ENCODE measurements at places on chromosomes 11 and 22. TPM values are rescaled to one million over a fixed set of nuclear protein-coding genes. Genes with fewer than 3 reads are reported as not detected.

DNA sequence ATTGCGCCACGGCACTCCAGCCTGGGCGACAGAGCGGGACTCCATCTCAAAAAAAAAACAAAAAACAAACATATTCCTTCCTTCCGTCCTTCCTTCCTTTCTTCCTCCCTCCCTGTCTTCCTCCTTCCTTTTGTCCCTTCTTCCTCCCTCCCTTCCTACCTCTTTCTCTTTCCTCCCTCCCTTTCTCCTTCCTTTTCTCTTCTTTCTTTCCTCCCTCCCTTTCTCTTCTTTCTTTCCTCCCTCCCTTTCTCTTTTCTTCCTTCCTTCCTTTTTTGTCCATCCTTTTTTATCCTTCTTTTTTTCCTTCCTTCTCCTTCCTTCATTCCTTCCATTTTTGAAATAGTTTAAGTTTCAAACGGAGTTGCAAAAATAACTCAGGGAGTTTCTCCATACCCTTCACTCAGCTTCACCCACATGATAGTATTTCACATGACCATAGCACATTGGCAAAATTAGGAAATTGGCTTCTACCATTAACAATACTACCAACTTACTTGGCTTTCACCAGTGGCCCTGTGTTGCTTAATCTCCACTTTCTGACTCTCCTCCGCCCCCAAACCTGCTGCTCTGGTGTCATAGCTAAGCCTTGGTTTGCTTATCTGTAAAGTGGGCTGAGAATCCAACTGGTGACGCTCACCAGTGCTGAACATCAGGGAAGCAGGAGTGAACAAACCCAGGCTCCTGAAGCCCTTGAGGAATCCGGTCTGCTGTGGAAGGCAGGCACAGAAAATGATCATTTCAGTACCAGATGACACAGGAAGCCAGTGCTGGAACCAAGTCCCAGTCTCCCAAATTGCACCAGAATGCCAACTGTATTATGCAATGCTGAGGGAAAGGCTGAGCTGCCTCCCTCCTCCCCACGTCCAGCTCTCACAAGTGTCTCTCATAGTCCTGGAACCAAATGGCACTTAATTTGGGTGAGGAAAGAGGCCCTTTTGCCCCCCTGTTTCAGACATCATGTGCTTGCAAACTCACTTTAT, 17.2 kb upstream of the CRYBB3 start:
- no peak for DNase-seq

- DNase-seq, result no peak
Measured at GRCh38 chr11:66218036-66218435, 50.4 kb upstream of the RAB1B start.

Gene RPLP2
- total RNA-seq, result 278 TPM

Gene MAJIN
- not detected for total RNA-seq

DNA sequence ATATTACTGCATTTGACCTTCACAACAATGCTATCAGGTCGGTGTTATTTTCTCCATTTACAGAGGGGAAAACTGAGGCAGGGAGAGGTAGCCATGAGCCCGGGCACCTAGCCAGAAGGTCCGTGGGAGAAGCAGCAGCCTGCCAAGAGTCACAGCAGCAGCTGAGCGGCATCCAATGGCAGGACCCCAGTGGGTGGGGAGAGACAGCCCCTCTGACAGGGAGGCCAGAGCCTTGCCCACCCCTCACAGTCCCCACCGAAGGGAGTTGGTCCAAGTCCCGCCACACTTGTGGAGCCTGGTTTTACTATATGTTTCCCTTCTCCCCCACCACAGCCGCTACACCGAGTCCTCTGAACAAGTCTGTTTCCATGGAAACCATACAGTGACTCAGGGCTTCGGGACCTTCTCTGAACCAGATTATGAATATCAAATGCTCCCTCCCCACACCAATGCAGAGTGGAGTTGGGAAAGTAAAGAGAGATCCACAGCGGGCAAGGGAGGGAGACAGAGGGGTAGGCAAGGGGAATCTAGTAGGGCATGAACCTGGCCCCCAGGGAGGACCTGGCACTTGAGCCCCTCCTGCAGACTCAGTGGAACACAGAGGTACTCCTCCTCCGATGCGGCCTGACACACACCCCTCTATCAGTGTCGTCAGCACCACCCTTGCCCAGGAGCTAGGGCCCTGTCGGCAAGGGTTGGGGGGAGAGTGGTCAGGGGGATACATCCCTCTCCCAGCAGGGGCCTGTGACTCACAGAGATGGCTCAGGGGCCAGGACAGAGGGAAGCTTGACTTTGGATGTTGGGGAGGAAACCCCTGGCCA, 2.5 kb downstream of the CHST1 start:
- peak; percentile 79 for DNase-seq

Gene SSTR3
- total RNA-seq, result not detected

Gene PAX6
- total RNA-seq, result not detected

- DNase-seq, result peak; percentile 93
Measured at GRCh38 chr11:88420165-88420791, 82.7 kb upstream of the CTSC start.

Gene ARHGAP20
- 4.2 TPM for total RNA-seq

DNA sequence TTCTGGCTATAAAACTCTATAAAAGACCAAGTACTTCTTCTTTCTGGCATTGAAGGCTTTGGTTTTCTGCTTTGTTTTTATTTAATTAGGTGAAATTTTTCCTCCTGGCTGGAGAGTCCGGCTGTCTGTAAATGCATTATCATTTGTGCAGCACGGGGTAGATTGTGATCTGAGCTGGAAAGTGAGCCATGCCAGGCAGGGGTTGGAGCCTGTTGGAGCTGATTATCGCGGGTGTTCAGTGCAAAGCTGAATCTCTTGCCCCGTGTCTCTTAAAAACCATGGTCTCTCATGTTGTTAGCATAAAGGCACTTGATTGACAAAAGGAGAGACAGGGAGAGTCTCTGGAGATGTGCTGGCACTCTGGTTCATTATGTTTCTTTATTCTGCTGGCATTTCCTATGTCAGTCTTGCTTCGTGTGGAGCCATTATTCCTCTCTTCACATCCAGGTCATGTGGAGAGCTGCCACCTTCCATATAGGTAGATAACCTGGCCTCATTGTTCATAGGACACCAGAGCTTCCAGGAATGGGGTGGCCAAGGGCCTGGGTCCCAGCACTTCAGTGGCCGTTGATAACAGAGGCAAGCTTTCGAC, 75.2 kb downstream of the LDLRAD3 start:
- DNase-seq, result no peak

DNA sequence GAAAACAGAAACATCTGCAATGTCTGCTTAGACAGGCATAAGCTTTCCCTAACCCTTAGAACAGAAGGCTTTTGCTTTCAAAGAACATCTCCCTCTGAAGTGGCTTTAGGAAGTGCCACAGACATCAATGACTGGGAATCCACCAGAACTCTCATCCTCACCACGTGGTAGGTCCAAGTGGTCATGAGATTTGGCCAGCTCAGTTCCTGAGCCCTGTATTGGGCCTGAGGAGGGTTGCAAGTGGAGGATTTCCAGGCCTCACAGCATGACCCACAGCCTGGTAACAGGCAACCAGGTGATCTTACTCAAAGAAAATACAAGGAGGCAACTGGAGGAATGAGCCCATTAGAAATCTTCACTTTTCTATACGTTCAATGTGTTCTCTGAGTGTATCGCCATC, 1.6 kb downstream of the CASP1 start:
- no peak for DNase-seq

Gene OR8G1
- total RNA-seq, result under 0.01 TPM

Gene VWCE
- 2.2 TPM for total RNA-seq

Gene TRPC6
- 26.4 TPM for total RNA-seq

DNA sequence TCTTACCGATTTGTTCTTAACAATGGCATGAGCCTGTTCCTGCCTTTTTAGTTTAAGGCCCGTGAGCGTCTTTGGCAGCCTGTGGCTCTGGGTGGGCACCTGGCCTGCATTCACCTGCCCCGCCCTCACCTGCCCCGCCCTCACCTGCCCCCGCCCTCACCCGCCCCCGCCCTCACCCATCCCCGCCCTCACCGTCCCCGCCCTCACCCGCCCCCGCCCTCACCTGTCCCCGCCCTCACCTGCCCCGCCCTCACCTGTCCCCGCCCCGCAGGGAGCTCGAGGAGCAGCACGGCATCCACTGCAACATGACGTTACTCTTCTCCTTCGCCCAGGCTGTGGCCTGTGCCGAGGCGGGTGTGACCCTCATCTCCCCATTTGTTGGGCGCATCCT, 14.2 kb downstream of the GATD1 start:
- DNase-seq, result no peak

Gene UBQLN3
- total RNA-seq, result not detected

GRCh38 chr11:113065330-113065729, 104.1 kb downstream of the NCAM1 start:
- no peak for DNase-seq

Gene EMID1
- under 0.01 TPM for total RNA-seq

Gene ZBED5
- total RNA-seq, result 31.1 TPM

- DNase-seq, result no peak
Measured at GRCh38 chr11:69140635-69141034, 15.1 kb upstream of the SMIM38 start.

- no peak for DNase-seq
Measured at GRCh38 chr11:33699515-33700062, 1.0 kb downstream of the C11orf91 start.

DNA sequence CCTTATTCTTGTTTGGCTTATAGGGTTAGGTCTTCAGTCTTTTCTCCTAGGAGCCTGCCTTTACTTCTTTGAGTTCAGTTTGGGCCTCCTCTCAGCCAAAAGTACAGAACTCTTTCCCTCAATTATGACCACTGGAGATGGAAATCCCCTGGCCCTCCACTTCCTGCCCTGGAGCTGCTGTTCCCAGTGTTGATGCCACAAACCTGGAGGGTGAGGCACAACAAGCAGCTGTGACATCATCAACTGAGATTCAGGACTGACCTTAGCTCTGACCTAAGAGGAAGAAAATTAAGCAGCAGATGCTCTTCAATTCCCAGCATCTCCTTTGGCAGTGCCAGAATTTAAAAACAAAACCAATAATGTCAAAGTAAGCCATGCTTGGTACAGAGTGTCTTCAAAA, 3.0 kb downstream of the ABTB2 start:
- no peak for DNase-seq

GRCh38 chr11:44159848-44160721, 64.6 kb downstream of the EXT2 start:
- no peak for DNase-seq

GRCh38 chr11:2267306-2267850, 3.0 kb downstream of the ASCL2 start:
- DNase-seq, result no peak

Gene RASGRP2
- total RNA-seq, result 12.5 TPM

Measured in fibroblast of villous mesenchyme (primary cell).